HFF-Myc (cell line): ENCODE measurements at places on chromosomes 1 and 21.

GRCh38 chr1:145961425-145962156 lies 2.8 kb downstream of the ANKRD34A start:
- DNase-seq, result no peak

- DNase-seq, result no peak
Measured at GRCh38 chr1:8525216-8525557, 207.3 kb downstream of the SLC45A1 start.

- DNase-seq, result no peak
Measured at GRCh38 chr1:31581821-31582810, 5.8 kb downstream of the TINAGL1 start.

DNA sequence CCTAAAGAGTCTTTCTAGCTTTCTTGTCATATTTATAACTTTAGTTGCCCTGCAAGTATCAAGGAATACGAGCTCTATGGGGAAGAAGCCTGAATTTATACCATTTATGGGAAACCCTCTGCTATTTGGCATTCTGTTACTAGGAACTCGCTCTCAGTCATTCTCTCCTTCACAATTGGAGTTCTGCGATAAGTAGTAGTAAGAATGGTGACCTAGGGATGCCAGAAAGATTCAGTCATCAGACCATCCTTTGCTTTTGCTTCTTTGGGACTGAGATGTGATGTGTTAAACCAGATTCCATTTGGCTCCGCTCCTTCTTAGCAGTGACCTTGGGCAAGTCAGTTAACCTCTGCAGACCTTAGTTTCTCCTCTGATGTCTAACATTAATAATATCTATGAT lies 256.5 kb downstream of the FGGY start:
- DNase-seq, result no peak
